ENCODE measurements at places on chromosomes 6 and 20.

GRCh38 chr6:122429323-122429722, 29.9 kb downstream of the HSF2 start:
- DNase-seq, result no peak

DNA sequence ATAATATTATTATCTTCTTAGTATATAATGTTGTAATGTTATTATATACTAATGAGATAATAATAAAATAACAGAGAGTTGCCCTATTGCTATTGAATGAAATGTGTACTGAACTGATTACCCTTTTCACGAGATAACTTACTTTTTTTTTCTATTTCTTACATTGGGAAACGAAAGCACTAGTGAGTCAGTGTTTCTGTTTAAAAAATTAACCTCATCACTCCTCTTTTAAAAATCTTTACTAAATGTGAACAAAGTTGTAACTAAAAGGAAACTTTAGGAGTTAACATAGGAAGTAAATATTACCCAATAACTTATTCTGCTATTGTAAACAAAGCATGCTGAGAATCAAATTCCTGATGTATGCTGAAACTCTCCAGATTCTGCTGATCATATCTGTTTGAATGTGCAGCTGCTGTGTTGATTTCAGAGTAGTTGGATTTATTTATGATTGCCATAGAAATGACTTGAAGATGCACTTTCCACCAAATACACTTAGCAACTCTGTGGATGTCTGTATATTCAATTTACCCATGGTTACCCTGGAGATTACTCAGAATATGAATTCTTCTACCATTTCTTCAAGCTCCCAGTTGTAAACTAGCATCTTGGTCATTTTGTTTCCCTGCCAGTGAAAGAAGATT, 523.4 kb downstream of the TENT5A start:
- DNase-seq, result peak; percentile 47

DNA sequence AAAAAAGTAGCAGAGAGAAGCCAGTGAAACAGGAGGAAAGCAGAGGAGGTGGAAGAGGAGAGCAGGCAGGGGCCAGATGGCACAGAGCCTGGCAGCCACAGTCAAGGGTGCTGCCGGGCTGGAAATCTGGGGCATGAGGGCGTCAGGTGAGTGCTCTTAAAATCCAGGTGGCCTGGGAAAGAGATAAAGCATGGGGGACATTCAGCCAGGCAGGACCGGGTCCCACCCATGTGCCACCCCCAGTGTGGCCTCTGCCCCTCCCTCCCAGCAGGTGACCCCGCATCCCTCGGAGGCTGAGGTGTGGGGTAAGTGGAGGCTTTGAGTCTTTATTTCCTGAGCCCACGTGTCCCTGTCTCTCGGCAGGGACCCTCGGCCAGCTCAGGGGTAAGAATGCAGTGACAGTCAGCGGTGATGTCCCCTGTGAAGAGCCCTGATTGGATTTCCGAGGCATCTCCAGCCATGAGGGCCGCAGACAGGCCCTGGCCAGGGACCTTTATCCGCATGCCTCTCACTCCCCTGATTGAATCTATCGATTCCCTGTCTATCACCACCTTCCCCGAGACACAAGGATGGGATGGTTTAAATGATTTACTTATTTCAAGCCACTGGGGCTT, 33.8 kb upstream of the SULF2 start:
- DNase-seq, result no peak

DNA sequence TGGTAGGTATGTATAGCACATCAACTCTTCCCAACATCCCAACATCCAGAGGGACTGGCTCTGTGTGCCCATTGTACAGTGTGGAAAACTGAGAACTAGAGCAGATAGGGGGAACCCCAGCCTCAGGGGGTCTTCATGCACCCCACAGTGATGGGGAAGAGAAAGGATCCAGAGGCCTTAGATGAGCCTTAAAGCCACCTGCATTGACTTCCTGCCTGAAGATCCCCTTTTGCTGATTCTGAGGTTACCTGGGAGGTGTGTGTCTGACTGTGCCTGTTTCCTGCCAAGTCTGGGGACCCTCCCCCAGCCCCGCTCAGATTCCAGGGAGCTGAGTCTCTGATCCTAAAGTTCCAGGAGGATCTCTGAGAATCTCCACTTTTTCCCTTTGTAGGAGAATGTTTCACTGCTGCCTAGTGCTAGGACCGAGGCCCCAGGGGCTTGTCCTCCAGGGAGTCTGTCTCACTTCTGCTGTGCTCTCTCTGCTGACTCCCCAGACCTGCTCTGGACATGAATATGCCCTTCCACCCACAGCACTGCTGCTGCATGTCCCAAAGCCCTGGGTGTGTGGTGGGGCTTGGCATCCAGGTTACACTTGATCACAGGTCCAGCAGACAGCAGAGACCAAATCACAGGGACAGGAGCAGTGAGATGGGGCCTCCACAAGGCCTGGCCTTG, 12.8 kb upstream of the PGC start:
- no peak for DNase-seq

DNA sequence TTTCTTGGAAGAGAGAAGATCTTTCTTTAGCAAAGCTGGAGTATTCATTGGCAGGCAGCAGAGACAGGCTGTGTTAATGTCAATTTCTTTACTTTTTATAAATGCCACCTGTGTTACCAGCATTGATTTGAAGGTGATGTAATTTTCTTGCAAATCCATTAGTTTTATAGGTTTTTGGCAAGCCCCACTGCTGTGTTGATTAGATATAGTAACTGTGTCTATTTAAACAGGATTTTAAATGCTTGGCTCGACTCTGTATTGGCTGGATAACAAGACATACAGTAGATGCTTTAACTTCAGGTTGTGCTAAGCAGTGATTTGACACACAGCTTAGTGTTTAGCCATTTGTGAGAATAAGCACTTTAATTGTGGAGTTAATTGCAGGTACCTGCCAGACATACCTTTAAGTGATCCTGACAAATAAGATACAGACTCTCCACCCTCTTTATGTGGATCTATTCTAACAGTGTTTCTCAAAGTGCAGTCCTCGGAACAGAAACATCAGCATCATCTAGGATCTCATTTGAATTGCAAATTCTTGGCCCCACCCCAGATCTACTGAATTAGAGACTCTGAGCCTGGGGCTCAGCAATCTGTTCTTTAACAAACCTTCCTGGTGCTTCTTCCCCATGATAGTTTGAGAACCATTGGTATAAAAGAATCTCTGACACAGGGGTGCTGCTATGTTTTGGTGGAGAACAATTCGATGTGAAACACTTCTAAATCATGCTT, 397.5 kb downstream of the HDGFL1 start:
- DNase-seq, result no peak

- DNase-seq, result no peak
Measured at GRCh38 chr6:170158296-170159021, 132.4 kb downstream of the DLL1 start.

GRCh38 chr6:44105993-44106740, 21.1 kb downstream of the MRPL14 start:
- no peak for DNase-seq

GRCh38 chr6:157570104-157570503, 189.1 kb downstream of the ZDHHC14 start:
- DNase-seq, result no peak

GRCh38 chr6:109962271-109962670, 15.8 kb upstream of the GPR6 start:
- no peak for DNase-seq

GRCh38 chr6:145189836-145190235, 545.5 kb downstream of the EPM2A start:
- no peak for DNase-seq

DNA sequence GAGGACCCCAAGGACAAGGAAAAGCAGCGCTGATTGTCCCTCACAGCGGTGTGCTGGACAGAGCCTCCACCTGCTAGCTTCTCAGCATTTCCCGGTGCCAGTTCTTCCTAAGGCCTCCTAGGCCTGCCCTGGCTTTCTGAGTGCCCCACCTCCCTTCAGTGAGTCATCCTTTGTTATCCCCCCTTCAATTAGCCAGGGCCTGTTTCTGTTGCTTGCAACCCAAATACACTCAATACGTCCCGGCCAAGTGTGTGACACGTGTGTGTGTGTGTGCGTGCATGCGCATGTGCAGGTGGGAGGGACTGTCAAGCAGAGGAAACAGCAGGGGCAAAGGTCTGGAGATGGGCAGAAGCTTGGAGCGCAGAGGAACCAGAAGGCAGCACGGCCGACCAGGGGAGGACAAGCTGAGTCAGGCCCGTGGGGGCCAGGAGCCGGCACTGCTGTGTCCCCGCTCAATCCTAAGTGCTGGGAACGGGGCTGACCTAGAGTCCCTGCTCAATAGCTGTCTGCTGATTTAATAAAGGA, 159.8 kb downstream of the PREX1 start:
- no peak for DNase-seq

GRCh38 chr6:107218142-107218541, 102.8 kb upstream of the BEND3 start:
- no peak for DNase-seq

- DNase-seq, result peak; percentile 74
Measured at GRCh38 chr20:16580147-16580546, 6.9 kb upstream of the KIF16B start.

DNA sequence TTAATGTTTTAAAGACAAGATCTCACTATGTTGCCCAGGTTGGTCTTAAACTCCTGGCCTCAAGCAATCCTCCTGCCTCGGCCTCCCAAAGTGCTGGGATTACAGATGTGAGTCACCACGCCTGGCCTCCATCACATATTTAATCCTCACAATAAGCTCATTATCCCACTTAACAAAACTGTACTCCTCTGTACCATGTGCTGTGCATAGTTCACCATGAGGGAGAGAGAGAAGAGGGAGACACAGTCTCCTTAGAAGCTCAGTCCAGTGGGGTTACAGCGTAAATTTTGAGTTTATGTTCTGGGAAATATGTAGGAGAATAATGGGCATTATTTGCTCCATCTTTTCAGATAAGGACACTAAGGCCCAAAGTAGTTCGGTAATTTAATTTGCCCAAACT, 7.9 kb upstream of the CPNE5 start:
- DNase-seq, result no peak

- peak; percentile 50 for DNase-seq
Measured at GRCh38 chr6:128516514-128516898, 3.9 kb downstream of the PTPRK start.

DNA sequence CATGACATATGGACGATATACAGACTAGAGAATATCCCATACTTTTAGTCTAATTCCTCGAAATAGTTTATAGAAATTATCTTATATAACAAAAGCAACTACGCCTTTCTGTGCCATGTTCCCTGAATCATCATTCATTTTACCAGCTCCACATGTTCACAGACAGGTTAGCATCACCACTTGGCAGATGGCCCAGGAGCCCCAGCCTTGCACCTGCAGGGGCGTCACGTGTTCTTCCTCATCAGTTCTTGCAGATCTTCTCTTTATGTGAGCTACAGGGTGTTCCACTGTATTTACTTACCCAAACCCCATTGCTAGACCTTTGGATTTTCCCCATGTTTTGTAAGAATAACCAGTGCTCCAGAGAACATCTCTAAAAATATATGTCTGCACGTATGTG, 12.6 kb upstream of the BNIP5 start:
- no peak for DNase-seq

GRCh38 chr6:89184344-89184743, 32.8 kb downstream of the GABRR1 start:
- DNase-seq, result no peak

GRCh38 chr20:32158943-32159660, 48.4 kb downstream of the PLAGL2 start:
- no peak for DNase-seq

DNA sequence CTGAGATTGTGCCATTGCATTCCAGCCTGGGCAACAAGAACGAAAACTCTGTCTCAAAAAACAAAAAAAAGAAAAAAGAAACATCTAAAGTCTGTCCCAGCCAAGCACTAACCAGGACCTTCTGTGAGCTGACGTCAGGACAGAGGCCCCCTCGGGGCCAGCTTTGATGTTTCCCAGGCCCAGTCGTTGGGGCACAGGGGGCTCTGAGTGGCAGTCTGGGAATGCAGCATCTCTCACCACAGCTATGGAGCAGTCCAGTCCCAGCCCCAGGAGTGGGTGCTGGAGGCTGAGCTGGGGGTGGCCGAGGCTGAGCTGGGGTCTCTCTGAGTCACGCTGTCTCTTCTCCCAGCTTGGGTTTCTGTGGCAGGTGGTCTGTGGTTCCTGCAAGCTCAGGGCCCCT, 46.0 kb upstream of the SRF start:
- peak; percentile 99 for DNase-seq

GRCh38 chr6:1872649-1873131, 263.0 kb downstream of the FOXC1 start:
- DNase-seq, result peak; percentile 59

- DNase-seq, result peak; percentile 83
Measured at GRCh38 chr20:11376998-11377397, 540.7 kb upstream of the BTBD3 start.

GRCh38 chr6:25966711-25967110, 4.1 kb downstream of the TRIM38 start:
- DNase-seq, result no peak

DNA sequence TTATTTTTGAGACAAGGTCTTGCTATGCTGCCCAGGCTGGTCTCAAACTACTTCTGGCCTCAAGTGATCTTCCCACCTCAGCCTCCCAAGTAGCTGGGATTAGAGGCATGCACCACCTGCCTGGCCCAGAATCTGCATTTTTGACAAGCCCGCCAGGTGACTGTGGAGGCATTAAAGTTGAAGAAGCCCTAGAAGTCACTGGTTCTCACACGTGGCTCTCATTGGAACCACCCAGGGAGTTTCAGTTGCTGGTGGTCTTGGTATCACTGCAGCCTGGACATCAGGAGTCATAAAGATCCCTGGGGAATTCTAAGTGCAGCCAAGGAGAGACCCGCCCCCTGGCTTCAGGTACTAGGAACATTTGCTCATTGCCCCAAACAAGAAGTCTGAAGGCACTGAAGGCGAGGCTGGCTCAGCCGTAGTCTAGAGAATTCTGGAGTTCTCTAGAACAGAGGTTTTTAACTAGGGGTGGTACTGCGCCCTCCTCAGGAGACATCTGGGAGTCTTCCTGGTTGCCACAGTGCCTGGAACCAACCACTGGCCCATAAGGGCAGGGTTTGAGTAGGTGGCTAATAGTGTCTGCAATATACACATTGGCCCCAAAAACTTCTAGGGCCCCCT, 182.8 kb downstream of the ZMYND8 start:
- DNase-seq, result no peak

GRCh38 chr6:110039981-110040383, 61.9 kb downstream of the GPR6 start:
- DNase-seq, result peak; percentile 11

- no peak for DNase-seq
Measured at GRCh38 chr6:6857528-6857927, 250.2 kb upstream of the RREB1 start.

DNA sequence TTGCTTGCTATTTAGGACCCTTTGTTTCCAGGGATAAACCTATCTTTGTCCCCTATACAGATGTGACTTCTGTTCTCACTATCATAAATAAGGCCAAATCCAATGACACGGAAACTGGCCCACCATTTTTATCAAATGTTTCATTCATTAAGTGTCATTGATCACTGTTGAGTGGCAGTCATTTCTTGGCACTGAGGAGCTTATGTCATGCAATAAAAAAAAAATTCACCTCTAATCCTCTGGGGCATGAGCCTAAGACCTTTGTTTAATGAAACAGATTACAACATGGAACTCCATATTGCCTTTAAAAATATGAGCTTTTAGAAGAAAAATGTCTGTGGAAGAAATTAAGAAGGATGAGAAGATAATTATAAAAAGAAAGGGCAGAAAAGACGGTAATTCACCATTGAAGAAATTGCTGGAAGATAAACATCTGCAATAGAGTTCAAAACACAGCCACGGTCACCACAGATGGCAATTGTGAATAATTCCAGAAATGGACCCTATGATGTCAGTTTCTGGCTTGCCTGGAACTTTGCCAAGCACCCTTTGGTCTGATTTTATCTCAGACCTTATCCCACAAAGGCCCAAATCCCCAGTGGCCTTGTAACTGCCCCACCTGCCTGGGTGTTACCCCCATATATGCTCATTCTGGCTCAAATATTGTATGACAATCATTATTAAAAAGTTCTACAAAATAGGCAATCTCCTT, 91.1 kb downstream of the DST start:
- no peak for DNase-seq
